ENCODE measurements at places on chromosomes 5 and 9.
A peak's percentile ranks its signal among the peaks of the same experiment; 100 is the strongest.

- no peak for DNase-seq
These were observed 65.2 kb downstream of the MSX2 start for GRCh38 chr5:174789596-174789995.

DNA sequence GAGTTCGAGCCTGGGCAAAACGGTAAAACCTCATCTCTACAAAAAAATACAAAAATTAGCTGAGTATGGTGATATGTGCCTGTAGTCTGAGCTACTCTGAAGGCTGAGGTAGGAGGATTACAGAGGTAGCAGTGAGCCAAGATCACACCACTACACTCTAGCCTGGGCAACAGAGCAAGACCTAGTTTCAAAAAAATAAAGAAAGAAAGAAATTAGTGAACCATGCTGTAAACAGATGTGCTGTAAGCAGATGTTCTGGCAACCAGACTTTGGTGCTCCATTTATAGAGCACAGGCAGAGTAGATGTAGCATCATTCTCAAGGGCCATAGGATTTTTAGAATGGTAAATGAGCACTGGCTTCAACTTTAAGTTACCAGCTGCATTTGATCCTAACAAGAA lies 115.4 kb downstream of the ST8SIA4 start:
- DNase-seq = no peak

GRCh38 chr5:108620516-108620915 lies 127.2 kb upstream of the FER start:
- DNase-seq = no peak

DNA sequence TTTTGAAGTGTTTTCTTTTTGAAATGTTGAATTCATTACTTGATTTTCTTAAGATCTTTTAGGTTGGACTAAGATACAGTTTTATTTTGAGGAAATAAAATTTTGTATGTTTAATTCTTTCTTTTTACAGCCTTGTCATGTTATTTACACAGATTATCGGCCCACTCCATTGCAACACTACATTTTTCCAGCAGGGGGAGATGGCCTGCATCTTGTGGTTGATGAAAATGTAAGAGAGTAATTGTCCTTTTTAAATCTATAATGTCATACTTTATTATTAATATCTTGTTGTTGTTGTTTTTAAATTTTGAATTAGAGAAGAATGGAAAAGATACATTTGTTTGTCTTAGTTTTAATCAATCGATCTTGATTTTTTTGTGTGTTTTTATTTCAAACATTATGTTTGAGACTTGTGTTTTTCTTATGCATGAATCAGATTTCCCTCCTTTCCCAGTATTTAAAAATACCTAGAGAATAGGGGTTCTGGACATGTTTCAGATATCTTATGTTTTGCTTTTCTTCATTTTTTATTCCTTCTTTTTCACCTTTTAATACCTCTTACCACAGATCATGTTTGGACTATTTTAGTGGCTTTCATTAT lies 36.7 kb downstream of the MTREX start:
- DNase-seq = peak; percentile 78

DNA sequence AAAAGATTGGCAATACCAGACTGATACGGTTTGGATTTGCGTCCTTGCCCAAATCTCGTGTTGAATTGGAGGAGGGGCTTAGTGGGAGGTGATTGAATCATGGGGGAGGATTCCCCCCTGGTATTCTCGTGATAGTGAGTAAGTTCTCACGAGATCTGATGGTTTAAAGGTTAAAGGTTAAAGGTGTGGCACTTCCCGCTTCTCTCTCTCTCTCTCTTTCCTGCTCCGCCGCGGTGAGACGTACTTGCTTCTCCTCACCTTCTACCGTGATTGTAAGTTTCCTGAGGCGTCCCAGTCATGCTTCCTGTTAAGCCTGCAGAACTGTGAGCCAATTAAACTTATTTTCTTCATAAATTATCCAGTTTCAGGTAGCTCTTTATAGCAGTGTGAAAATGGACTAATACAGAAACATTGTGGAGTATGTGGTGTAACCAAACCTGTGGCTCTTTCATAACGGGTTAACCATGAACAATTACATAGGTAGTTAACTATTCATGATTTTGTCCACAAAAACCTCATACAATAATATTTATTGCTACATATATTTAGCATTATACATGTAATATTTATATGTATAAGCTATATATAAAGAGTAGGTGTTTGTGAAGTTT lies 107.5 kb downstream of the ANXA1 start:
- DNase-seq = no peak

- peak; percentile 31 for DNase-seq
These were observed 40.0 kb downstream of the NXNL2 start for GRCh38 chr9:88574953-88575352.

- DNase-seq = no peak
These were observed 69.7 kb downstream of the PRLR start for GRCh38 chr5:35160486-35161116.

DNA sequence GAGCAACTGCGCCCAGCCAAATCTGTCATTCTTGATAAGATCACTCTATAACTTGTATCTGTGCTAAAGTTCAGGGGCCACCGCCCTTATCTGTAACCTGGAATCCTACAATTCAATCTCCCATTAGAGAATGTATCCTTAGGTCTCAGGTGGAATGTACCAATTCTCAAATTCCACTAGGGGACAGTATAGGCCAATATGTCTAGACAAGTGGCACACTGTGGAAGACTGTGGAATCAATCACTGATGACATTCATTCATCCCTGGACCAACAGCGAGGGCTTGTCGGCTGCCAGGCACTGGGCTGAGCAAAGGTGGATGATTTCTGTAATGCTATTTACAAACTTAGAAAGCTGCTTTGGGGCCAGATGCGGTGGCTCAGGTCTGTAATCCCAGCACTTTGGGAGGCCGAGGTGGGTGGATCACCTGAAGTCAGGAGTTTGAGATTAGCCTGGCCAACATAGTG lies 28.7 kb upstream of the MEGF9 start:
- no peak for DNase-seq

DNA sequence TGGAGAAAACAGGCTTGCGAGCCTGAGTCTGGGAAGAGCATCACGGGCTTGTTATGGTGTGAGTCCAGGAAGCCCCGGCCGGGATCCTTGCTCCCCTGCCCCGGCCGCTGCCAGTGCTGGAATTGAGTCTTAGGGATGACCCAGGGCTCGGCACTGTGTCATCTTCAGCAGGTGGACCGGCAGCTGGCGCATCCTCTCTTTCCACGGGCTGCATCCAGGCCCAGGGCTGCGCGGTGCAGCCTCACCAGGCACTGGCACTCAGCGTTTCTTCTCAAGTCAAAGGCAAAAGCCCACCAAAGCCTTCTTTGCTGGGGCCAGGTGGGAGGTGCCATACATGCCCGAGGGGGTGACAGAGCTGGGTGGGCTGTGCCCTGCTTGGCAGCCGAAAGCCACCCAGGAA lies 46.6 kb downstream of the COL5A1 start:
- DNase-seq = no peak

DNA sequence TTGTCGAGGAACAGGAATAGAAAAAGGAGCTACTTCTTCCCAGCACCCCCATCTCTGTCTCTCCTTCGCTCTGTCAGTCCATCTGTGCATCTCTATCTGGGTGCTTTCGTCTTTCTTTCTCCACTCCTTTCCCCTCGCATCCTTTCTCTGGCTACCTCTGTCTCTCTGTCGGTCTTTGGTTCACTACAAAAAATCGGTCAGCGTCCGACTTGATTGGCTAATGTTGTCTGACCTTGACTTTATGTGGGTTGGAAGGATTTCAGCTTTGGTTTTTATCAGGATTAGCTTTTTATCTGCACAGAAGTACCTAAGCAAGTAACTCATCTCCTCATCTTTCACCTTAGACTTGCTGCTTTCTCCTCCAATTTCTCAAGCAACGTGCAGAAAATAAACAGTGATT lies 575.2 kb upstream of the ZNF462 start:
- DNase-seq = peak; percentile 2

GRCh38 chr9:14316602-14317300 lies 2.8 kb upstream of the NFIB start:
- no peak for DNase-seq

- DNase-seq = no peak
These were observed 718.8 kb downstream of the MAT2B start for GRCh38 chr5:164224236-164224635.

GRCh38 chr9:116223926-116224325 lies 70.3 kb downstream of the PAPPA start:
- peak; percentile 38 for DNase-seq

- no peak for DNase-seq
These were observed 247.4 kb downstream of the SAXO1 start for GRCh38 chr9:18785604-18786003.

DNA sequence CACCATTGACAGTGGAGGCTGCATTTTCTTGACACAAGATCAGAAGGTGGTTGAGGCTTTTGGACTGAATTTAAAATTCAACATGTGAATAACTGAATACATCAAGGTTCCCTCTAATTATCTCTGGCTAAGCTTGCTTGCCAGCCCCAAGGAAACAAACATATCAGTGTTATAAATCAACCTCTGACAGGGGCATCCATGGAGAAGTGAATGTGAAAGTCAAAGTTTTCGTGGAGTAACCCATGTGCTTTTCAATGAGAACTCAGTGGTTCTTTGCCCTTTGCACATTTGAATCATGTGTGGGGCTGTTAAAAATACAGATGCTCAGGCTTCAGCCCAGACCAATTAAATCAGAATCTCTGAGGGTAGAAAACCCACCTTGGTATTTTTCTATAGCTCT lies 128.9 kb downstream of the LRRC70 start:
- DNase-seq = no peak

DNA sequence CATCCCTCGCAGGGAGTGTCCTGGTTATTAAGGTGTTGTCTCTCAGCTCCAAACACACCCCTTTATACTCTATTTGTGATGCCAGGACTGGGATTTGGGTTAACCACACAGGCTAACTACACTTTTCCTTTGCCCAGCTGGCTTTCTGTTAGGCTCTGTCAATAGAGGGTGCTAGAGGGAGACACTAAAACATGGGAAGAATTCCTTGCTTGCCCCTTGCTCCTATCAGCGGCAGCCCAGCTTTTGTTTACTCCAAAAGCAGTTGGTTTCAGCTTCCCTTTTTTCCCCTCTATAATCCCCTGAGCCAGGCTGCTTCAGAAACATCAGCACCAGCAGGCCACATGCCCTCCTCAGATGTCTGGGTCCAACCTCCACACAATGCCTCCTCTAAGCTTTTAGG lies 297.1 kb downstream of the KCTD16 start:
- peak; percentile 52 for DNase-seq

DNA sequence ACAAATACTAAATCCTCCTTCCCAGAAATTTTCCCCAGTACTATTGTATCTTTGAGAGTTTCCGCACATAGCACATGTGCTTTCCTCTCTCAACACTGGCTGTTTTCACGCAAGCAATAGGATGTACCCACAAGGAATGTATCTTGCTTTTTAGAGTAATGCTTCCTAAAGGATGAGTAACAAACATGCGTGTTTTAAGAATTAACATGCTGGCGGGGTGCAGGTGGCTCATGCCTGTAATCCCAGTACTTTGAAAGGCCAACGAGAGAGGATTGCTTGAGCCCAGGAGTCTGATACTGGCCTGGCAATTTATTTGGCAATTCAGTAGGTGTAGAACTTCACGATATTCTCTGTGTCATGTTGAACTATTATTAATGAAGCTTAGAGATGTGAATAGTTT lies 4.6 kb downstream of the RUFY1 start:
- DNase-seq = no peak

GRCh38 chr5:170482511-170482910 lies 21.3 kb upstream of the KCNIP1 start:
- DNase-seq = no peak

- peak; percentile 99 for DNase-seq
These were observed 53.7 kb downstream of the LHFPL2 start for GRCh38 chr5:78594610-78595457.

- no peak for DNase-seq
These were observed 26.8 kb downstream of the ACTBL2 start for GRCh38 chr5:57455511-57456455.

GRCh38 chr9:94567271-94567670 lies 12.4 kb downstream of the PCAT7 start:
- DNase-seq = no peak

DNA sequence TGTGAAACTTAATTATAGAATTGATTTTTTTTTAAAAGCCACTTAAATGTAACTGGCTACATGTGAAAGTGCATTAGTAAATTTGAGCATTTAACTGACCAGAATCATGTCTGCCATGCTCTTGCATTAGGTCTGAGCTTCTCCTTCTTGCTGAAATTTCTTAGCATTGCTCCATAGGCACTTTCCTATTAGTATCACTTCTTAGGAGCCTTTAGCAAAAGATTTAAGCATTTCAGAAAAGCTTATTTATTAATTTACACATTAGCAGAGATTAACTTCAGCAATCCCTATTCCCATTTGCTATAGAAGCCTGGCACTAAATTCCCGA lies 211.0 kb downstream of the SNX18 start:
- DNase-seq = no peak

- peak; percentile 97 for DNase-seq
These were observed 299.8 kb downstream of the TLE1 start for GRCh38 chr9:81389569-81389993.

GRCh38 chr9:137014776-137015539 lies 13.1 kb downstream of the ABCA2 start:
- DNase-seq = no peak

GRCh38 chr9:31799953-31800609 lies 584.4 kb upstream of the ACO1 start:
- DNase-seq = peak; percentile 52

DNA sequence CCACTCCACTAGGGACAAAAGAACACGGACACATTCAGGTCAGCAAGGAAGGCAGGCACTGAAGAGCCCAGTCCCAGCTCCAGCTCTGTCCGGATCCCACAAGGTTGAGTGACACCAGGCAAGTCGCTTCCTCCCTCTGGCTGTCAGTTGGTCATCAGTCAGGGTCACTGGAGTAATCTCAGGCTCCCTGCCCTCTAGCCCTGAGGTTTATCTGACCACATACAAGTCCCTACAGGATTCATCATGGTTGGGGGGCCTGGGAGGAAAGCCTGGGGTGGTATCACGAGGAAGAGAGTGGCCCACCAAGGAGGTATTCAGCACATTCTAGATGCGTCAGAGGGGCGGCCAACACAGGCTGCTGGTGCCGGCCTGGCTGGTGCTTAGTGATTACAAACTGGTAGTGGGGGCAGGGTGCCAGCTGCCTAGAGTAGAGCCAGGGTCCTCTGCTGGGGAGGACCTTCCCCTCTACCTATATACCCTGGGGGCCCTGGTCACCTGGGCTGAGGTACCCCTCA lies 81.5 kb downstream of the SHB start:
- no peak for DNase-seq

GRCh38 chr9:90086101-90086511 lies 481.3 kb downstream of the GADD45G start:
- DNase-seq = no peak

DNA sequence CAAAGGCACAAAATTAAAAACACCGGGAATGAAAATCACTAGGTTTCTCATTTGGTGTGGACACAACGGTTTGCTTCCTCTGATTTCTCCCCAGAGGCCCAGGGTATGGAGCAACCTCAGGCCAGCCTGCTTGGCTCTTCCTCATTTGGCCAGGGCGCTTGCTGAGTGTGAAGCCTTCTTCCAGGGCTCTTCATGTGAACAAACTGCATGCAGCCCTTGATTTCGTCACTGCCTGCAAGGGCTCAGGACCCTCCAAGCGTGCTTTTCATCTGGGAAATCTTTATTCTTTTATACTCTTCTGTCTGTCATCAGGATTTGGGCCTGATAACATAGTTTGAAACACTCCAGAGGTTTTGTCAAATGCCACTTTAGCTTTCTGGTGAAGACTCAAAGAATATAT lies 122.6 kb upstream of the KLF4 start:
- no peak for DNase-seq

GRCh38 chr5:163401271-163401670 lies 36.1 kb upstream of the CCNG1 start:
- DNase-seq = no peak

- DNase-seq = no peak
These were observed 3.7 kb downstream of the ACTL7B start for GRCh38 chr9:108852079-108852478.

Data from astrocyte of the spinal cord (primary cell).